ENCODE measurements at places on chromosomes 6 and 20. TPM values are rescaled to one million over a fixed set of nuclear protein-coding genes. Genes with fewer than 3 reads are reported as not detected.

Gene CCN5
- not detected for total RNA-seq

DNA sequence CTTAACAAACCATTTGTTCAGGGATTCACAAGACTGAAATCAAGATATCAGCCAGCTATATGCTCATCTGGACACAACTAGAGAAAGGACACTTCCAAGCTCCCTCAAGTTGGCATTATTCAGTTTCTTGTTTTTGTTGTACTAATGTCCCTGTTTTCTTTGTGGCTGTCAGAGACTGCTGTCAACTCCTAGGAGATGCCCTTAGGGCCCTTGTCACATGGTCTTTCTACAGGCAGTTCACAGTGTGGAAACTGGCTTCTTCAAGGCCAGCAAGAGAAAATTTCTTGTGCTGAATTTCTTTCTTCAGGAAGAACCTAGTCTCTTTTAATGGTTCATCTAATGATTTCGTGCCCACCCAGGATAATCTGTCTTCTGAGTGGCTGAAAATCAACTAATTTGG lies 677.2 kb upstream of the MAN1A1 start:
- DNase-seq = no peak

Gene HLA-DRA
- total RNA-seq = 24.3 TPM

Gene SPEF1
- total RNA-seq = not detected

Gene SLC17A1
- 0.19 TPM for total RNA-seq

All from CD4-positive, alpha-beta memory T cell (primary cell).